Right hindlimb (tissue), 1 donor: ENCODE measurements at places on chromosomes 6 and 20.

DNA sequence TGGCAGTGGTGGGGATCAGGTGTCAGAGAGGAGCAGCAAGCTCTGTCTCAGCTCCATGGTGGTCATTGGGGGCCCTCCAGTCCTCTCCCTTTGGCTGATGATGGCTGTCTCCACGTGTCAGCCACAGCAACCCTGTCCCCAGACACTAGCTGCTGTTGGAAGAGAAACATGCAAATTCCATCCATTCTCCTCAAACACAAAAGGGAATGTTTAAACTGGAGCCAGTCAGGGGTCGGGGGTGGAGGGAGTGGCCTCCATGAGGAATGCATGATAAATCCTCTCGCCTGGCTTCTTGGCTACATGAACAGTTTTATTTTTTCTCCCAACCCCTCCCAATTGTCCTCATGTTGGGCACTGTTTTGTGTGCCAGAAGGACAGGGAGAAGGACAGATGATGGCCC, 86.4 kb downstream of the EDN3 start:
- peak; percentile 70 for DNase-seq

GRCh38 chr6:24545691-24546090, 50.9 kb downstream of the ALDH5A1 start:
- DNase-seq, result no peak

DNA sequence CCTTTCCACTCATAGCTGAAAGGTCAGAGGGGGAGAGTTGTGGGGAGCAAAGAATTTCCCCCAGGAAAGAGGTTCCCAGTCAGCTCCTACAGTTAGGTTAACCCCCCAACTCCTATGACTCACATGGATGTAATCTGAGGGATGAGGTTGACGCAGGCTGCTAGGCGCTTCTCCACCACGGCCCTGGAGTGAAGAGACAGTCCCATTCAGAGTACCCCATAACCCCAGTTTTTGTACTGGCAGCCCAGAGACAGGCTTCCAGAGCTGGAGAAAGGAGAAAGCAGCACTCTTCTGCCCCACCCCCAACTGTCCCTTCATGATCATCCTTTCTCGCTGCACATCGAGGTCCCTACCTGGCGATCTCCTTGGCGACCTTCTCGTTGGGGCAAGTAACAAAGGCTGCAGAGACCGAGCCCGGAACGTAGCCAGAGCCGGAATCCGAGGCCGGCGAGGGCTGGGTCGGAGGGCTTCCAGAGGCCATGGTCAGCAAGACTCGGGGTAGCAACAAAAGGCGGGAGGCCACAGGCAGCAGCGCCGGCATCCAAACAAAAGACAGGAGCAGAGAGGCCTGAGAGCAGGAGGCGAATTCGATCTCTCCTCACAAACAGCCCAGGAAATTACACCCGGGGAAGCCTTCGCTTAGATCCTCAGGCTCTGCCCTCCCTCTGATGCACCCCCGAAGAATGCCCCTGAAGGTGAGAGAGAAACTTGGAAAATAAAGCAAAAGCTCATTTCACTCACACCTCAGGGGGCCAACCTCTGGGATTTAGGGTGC, 592 bp downstream of the CUTA start:
- DNase-seq, result no peak

DNA sequence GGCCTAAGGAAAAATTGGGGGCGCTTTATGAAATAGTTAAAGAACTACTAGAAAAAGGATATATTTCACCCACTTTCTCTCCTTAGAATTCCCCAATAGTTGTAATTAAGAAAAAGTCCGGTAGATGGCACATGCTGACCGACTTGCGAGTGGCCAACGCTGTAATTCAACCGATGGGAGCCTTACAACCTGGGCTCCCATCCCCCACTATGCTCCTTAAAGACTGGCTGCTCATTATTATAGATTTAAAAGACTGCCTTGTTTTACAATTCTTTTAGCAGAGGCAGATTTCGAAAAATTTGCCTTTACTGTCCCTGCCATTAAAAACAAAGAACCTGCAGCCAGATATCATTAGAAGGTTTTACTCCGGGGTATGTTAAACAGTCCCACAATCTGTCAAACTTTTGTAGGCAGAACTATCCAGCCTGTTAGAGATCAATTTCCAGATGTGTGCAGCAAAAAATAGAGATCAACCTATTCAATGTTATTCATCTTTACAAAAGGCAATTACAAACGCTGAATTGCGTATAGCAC, 58.5 kb upstream of the PRSS16 start:
- DNase-seq, result peak; percentile 75

GRCh38 chr6:119742188-119742803, 392.7 kb upstream of the MAN1A1 start:
- peak; percentile 35 for DNase-seq

GRCh38 chr20:17572034-17572638, 2.3 kb downstream of the DSTN start:
- no peak for DNase-seq

- DNase-seq, result no peak
Measured at GRCh38 chr6:132974122-132974521, 159.8 kb downstream of the RPS12 start.
